Activated T-helper 9 cell treated with anti-CD3 and anti-CD28 coated beads, Interleukin-2, amount 50 U/mL, for 16 hours (primary cell): ENCODE measurements at places on chromosomes 12 and 14.
A peak's percentile ranks its signal among the peaks of the same experiment; 100 is the strongest.

DNA sequence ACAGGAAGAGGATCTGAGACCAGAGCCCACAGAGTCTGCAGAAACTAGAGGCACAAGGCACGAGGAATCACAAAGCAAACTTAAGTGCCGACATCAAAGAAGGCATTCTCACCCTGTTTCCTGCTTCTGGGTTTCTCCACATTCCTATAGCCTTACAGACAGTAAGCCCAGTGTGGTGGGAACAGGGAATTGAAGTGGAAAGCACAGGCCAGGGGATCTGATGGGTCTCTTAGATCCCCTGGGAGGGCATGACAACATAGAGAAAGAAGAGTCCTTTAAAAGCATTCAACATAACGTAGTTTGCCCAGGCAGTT lies 75.6 kb upstream of the FRMD6 start:
- no peak for DNase-seq

DNA sequence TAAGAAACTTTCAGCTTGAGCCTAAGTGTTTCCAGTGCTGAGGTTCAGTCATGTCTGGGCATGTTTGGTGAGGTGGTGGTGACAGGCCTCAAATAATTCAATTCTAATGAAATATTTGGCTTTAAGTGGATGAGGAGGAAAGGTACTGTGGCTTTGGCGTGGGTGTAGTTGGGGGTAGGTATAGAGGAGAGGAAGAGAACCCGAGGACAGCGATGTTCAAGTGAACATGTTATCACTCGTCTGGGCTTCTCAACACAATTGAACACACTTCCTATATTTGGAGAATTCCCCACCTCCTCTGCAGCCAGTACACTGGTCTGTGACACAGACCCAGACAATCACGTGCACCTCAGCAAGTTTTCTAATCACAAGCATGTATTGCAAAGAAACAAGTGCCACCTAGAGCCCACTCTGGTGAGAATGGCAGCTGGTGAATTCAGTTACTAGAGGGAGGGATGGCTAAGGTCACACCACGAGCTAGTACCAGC lies 53.0 kb downstream of the IFNG-AS1 start:
- DNase-seq: no peak

DNA sequence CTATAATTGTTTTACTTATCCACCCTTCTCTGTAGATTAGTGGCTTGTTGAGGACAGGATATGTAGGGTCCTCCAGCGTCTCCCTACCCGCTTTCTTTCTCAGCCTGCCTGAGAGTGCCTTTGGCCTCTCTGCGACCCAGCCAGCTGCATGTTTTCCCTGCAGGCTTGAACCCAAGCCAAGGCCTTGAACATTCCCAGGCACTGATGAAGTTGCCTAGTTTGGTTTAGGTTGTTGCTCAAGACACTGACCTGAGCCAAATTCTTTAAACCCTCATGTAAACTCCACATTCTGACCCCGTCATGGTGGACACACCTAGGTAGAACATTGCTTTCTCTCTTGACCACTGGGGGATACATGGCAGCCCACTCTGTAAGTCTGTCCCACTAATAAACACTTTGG lies 33.4 kb upstream of the TXNRD1 start:
- DNase-seq: no peak

- DNase-seq: no peak
Observed at GRCh38 chr14:104081261-104081835, 4.2 kb upstream of the ASPG start.

- DNase-seq: no peak
Observed at GRCh38 chr14:103480595-103480994, 42.0 kb downstream of the CKB start.

GRCh38 chr12:47591795-47592194 lies 114.0 kb downstream of the RPAP3 start:
- no peak for DNase-seq

DNA sequence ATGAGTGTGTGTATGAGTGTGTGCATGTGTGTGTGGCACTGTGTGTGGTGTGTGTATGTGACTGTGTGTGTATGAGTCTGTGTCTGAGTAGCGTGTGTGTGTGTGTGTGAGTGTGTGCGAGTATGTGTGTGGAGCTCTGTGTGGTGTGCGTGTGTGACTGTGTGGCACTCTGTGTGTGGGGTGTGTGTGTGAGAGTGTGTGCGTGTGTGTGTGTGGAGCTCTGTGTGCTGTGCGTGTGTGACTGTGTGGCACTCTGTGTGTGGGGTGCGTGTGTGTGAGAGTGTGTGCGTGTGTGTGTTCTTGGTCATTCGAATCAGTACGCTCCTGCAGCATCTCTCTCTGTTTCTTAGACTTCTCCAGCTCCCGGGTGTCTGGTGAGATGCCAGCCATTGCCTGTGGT lies 76.9 kb upstream of the TMEM132C start:
- no peak for DNase-seq

DNA sequence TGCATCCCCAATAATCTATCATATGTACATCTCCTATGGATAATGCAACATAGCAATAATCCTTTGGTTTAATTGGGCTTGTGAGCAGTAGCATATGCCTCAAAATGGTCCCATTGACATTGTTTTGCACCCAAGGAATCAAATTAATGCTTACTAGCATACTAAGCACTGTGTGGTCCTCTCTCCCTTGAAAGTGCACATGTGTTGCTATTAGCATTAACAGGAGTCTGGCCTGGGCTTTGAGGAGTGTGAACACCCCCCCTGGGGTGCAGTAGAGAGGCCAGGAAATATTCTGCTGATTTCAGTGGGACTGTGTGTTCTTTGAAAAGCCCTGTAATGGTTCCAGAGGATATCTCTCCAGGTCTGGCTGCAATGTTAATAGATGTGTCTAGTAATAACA lies 1148.4 kb downstream of the VRK1 start:
- no peak for DNase-seq

DNA sequence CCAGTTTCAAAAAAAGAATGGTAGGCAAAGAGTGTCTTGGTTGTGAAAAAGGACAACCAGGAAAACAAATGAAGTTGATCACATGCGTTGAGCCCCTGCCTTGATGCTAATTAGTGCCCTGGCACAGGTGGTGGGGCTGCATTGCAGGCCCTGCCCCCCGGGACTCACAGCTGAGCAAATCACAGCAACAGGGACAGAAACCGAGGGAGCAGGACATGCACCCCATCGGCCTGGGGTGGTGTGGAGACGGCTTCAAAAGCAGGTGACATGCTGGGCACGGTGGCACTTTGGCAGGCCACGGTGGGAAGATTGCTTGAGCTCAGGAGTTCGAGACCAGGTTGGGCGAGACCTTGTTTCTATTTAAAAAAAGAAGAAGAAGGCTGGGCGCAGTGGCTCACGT lies 1.1 kb upstream of the PAPLN start:
- DNase-seq: no peak

GRCh38 chr12:46562625-46563225 lies 190.2 kb upstream of the SLC38A2 start:
- DNase-seq: no peak

DNA sequence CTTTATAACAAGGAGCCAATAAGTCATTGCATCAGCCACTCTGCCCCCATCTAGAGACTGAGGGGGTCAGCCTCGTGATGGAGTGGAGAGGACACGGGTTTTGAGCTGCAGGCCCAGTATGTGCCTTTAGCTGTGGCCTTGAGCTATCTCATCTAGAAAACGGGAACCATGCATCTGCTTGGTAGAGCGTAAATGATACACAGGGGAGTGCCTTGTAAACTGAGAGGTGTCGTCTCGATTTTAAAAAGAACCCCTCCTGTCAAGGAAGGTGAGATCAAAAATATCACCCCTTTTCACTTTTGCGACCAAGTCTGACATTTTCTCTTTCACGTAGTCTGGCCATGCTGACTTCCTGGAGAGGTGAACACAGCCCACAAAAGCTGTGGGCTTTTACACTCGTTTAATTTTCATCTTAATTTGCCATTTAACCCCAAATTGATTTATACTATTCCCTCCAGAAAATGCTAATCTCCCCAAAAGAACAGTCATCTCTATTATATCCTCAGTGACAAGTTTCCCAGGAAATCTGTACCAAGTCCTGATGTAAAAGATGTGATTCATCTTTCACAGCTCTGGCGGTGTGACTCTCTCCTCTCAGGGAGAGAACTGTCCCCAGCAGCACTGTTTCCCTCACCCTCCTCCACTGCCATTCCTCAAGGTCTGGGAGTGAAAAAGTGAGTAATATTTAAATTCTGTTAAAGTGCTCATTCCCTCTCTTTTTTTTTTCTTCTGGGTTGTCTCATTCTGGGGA lies 30.6 kb downstream of the VCPKMT start:
- DNase-seq: peak; percentile 32

GRCh38 chr14:24418492-24418873 lies 11.0 kb downstream of the CBLN3 start:
- no peak for DNase-seq

DNA sequence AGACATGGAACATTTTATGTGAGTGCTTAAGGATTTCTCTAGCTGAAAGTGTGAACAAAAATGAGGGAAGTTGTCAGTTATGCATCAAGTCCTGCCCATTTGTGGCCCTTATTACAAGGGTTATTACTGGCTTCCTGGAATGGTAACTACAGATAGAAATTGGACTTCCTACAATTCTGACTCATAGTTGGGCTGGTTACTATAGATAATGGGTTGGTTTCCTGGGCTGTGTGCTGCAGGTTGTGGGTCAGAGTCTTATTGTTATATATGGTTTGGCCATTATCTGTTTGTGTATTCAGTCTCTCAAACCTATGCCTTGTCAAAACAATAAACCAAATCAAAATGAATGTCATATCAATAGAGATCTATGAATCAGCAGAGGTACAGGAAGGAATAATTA lies 313.7 kb downstream of the ADAMTS20 start:
- DNase-seq: no peak

GRCh38 chr12:101875162-101875561 lies 2.2 kb upstream of the DRAM1 start:
- DNase-seq: no peak

DNA sequence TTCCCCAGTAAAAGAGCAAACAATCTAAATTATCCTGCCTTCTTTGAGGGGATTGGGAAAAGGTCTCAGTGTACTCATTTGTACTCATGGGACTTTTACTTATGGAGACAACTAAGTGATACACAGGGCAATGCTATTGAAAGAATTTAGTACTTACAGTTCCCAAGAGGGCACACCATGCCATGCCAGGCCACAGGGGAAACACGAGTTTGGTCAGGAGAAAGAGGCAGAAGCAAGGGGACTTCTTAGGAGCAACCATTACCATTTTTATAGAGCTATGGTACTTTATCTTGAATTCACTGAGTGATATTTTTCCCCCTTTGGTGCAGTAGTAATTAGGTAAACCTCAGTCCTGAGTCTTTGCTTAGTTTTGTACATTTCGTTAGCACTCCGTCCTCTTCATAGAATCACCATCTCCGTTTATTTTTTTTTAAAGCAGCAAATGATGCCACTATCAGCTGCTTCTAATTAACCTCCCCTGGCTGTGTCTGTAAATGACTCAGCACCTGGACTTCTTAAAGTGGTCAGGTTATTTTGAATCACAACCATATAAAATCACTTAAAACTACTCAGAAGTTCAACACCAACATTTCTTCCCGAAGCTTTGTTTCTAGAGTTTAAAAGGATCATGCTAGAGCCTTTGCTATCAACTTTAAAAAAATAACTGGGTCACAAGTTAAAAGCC lies 5.9 kb upstream of the WASHC3 start:
- no peak for DNase-seq

DNA sequence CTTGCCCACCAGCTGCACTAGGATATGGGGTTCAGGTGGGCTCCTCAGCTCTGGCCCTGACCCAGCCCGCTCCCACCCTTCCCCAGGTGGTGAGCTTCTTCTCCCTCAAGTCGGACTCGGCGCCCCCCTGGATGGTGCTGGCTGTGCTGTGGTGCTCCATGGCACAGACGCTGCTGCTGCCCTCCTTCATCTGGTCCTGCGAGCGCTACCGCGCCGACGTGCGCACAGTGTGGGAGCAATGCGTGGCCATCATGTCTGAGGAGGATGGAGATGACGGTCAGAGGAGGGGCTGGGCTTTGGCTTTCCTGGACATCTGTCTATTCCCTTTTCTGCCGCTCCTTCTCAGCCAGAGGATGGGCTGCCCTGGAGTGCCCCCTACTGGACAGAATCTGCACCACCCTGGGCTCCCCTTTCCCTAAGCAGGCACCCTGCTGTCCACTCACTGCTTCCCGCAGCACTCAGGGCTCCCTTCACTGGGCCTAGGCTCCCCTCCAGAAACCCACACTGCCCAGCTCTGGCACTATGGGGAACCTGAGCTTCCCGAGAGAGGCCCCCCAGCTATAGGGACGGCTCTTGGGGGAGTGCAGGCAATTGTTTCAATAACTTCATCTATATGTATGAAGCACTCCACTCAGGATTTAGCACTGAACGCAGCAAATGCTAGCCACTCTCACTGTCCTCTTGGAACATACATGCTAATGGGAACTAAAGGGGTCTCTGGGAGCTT lies 2.6 kb upstream of the P3H3 start:
- peak; percentile 69 for DNase-seq

GRCh38 chr12:99948370-99948769 lies 36.4 kb downstream of the ANKS1B start:
- DNase-seq: no peak

DNA sequence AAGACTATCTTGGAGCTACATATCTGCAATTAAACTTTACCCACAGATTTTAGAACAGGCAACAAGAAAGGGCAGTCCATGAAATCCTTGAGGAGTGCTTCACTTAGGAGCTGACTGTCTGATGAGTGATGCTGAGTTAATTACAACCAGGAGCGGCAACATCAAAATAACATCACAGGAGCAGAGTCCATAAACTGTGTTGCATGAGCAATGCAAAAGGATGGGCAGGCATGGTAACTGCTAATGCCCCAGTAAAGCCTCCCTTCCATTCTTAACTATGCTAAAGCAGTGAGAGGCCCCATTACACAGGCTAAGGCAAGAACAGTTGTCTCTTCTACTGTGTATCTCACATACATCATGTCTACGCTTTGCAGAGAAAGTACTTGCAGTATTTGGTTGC lies 156.6 kb downstream of the PAX9 start:
- DNase-seq: no peak

DNA sequence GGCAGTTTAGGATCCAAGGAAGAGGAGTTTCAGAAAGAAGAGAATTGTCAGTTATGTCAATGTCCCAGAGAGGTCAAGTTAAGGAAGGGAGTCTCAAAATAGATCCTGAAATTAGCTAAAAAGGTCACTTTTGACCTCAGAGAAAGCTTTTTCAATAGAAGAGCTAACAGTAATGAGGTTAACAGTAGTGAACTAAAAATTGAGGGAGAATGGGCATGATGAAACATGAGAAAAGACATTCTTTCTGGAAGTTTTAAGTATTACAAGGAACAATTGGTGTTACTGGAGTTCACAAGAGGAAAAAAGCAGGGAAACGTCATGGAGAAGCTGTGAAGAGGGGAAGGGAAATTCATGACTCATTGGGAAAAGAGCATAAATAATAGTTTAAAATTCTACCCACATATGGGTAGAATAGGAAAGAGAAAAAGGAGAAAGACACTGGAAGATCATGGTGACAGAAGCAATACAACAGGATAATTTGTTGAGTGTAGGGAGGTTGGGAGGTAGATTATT lies 381.2 kb upstream of the FAR2 start:
- no peak for DNase-seq
